ENCODE measurements at places on chromosomes 4 and X.

GRCh38 chrX:68703846-68704245, 56.4 kb downstream of the STARD8 start:
- no peak for DNase-seq

GRCh38 chrX:3627594-3627993, 85.9 kb downstream of the PRKX start:
- no peak for DNase-seq

- DNase-seq = no peak
Observed at GRCh38 chrX:37000140-37000539, 8.0 kb upstream of the FAM47C start.

- DNase-seq = no peak
Observed at GRCh38 chr4:106864231-106864630, 171.9 kb downstream of the DKK2 start.

GRCh38 chrX:19840899-19841648, 46.3 kb downstream of the SH3KBP1 start:
- DNase-seq = no peak

DNA sequence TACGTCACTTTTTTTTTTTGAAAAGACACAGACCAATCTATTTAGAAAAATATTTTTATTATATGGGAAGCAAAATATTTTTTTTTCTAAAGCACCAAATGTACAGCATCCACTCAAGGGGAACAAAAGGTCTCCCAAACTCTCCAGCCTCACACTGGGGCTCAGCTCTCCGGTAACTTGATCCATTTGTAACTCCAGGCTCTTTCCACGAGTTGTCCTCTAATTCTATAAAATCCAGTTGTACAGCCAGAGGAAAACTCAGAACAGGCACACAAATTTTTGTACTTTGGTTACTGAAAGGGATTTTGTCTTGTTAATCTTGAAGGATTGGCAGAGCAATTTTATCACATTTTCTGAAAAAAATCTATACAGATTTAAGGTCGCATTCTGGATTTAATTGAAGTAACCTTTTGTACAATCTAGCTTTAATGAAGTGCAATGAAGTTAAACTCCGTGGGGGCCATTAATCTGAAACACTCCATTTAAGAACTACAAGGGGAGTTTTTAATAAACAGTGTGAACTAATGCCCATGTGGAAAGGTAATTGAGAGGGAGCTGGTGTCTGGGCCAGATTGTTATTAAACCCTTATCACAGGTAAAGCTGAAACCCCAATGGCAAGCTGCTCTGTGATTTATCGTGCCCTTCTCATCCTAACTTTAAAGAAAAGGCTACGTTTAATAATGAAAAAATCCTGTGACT, 161.2 kb upstream of the FRG1 start:
- DNase-seq = no peak

GRCh38 chr4:113450295-113451080, 311.1 kb downstream of the CAMK2D start:
- DNase-seq = no peak

DNA sequence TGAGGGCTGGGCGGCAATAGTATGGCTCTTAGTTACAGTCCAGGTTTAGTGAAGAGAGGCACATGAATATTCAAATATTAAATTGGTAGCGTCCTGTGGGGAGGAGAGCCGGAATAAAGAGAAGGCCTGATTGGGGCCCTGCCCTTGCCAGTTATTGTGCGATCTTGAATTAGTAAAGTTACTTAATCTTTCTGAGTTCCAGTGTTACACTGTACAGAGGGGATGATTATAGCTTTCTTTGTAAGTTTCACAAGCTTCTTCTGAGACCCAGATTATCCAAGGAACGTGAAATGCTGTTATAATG, 1.2 kb downstream of the METAP1 start:
- DNase-seq = peak; percentile 8

DNA sequence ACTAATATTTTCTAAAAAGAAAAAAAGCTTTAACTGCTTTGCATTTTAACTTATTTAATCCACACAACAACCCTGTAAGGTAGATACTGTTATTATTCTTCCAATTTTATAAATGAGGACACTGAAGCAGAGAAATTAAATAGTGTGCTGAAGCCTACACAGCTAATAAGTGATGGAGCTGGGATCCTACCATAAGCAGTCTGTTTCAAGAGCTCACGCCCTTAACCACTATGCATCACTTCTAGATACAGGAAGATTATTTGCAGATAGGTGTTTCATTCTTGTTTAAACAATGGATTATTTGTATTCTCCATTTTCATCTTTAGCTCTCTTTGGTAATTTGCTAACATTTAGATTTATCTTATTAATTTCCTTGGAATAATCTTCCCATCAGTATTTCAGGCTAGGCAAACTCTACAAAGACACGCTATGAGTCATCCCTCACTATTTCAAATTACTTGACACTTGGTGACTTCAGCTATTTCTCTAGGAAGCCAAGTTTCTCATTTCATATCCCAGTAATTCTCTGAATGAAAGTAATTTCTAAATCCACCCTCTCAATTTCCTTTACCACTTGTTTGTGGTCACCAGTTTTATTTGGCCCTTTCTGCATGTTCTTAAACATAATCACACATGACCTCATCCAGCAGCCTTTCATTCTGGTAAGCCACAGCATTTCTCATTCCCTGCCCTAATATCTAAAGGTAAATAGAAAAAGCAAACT, 67.3 kb downstream of the ASB9 start:
- DNase-seq = no peak

GRCh38 chrX:32195611-32196010, 1015.7 kb downstream of the DMD start:
- DNase-seq = no peak

DNA sequence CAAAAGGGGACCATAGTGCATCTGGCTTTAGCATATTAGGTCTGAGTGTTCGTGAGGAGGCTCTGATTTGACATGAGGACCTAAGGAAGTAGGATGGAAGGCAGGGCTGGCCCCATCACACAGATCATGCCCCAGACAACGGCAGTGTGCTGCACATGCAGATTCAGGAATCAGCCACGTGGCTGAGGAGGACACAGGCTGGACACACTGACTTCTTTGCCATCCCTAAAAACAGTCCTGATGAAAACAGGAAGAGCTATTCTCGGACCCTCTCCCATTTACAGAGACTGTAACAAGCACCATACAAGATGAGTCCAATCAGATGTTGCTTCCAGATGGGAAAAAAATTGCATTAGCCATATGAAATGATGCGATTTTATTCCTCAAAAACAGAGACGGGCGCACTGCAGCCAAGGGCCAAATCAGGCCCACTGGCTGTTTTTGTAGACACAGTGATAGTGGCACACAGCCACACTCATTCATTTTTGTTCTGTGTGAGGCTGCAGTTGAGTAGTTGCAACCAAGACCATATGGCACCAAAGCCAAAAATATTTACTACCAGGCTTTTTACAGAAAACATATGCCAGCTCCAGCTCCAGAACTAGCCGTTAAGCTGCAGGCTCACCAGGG, 41.0 kb downstream of the ACSL1 start:
- DNase-seq = no peak

GRCh38 chrX:103629318-103630170, 769 bp downstream of the TCEAL1 start:
- peak; percentile 11 for DNase-seq

DNA sequence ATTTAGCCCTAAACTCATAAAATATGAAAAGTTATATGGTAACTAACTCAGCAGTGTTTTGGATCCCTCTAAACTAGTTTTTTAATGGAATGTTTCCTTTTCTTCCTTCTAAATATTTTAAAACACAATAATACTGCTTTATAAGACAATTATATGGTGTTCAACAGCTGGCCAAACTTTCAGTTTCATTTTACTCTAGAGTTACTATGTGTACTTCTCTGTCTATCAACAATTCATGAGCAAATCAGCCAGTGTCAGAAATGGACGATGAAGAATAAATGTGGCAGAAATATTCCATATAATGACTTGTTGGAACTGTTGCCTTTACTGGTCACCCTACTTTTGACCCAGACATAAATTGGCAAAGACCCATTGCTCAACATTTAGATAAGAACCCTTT, 64.8 kb upstream of the CXXC4 start:
- no peak for DNase-seq

DNA sequence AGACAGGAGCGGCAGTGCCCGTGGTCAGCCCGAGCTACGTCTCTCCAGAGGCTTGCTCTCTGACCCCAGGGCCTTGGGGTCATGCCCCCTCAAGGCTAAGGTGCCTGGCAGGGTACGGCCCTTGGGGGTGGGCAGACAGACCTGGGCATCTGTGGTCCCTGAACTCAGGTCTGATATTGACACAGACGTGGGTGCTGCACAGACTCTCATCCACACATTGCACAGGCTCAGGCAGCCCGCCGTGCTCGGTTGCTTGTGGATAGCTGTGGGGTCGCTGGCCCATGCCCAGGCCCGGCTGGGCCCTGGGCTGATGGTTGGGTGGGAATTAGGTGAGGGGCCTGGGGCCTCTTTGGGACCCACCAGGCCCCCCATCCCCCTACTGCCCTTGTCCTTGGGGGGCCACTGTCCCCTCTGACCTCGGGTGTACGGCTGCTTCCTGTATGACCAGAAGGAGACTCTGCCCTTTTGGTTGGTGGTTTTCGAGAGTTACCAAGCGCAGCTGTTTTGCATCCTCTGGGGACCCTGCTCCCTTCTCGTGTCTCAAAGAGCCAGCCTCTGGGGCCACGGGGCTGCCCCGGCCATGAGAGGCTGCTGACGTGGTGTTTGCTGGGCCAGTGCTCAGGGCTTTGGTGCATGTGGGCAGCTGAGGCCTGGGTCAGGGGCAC, 10.1 kb downstream of the FGFRL1 start:
- no peak for DNase-seq

GRCh38 chr4:63105839-63106238, 1303.4 kb downstream of the TECRL start:
- DNase-seq = no peak

- DNase-seq = no peak
Observed at GRCh38 chrX:30580641-30581040, 3.1 kb upstream of the TASL start.

- no peak for DNase-seq
Observed at GRCh38 chr4:73718375-73719373, 21.7 kb upstream of the CXCL8 start.

DNA sequence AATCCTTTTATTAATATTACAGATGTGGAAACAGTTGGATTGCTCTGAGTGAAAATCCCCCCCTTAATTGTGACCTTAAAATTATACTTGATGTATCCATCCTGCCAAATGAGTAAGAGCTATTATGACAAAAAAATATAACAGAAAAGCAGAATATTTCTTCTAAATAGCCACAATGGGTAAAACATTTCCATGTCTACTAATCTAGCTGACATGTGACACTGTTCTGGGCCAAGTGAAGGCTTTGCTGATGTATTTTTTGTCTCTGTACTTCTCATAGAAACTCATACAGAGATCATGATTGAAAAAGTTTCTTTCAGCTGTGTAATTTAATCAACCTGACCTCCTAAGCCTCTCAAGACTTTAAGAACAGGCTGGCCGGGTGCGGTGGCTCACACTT, 569.1 kb upstream of the ZFP42 start:
- no peak for DNase-seq

- no peak for DNase-seq
Observed at GRCh38 chr4:135966936-135967335, 1565.4 kb downstream of the PCDH18 start.

DNA sequence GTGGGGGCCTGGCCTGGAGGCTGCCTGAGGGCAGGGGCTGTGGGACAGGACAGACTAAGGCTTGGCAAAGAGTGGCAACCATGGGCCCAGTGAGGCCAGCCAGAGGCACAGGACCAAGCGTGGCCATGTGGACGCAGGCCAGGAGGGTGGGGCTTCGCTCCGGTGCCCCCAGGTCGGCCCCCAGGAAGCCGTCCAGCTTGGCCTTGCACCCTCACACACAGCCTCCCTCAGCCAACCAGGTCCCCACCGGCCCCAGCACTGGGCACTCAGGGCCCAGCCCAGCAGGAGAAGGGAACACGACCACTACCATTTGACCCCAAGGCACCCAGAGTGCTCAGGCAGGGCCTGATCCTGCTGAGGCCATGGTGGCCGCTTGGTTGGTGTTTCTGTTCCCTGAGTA, 57.2 kb downstream of the FAM53A start:
- no peak for DNase-seq

DNA sequence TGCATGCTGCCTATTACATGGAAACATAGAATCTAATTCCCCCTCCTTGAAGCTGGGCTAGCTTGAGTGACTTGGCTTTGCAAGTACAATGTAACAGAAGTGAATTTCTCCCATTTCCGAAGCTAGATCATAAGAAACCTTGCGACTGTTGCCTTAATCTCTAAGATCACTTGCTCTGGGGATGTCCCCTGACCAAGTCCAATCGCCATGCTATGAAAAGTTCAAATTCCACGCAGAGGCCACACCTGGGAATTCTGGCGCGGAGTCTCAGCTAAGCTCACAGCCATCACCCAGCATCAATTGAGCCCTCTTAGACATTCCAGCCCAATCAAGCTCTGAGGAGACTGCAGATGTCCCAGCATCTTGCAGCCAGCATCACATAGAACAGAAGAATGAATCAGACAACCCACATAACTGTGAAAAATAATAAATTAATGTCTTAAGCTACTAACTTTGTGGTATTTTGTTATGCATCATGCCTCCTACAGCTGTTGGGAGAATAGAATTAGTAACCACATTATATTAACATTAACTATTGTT, 27.0 kb downstream of the GPM6A start:
- DNase-seq = no peak

DNA sequence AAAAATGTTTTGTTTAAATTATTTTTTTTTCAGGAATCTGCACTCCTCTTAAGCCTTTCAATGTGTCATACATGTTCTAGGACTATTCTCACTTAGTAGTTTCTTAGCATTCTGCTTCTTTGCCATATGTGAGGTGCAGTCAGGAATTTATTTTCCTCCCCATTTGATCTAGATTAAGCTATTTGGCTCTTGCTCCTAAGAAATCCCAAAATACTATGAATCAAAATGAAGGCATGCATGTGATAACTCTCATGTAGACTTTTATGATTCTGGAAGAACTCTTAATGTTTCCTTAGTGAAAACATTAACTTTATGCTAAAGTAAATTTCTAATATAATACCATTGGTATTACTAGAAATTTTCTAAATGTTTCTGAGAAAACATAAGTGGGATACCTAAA, 664.5 kb downstream of the RAPGEF2 start:
- DNase-seq = no peak

DNA sequence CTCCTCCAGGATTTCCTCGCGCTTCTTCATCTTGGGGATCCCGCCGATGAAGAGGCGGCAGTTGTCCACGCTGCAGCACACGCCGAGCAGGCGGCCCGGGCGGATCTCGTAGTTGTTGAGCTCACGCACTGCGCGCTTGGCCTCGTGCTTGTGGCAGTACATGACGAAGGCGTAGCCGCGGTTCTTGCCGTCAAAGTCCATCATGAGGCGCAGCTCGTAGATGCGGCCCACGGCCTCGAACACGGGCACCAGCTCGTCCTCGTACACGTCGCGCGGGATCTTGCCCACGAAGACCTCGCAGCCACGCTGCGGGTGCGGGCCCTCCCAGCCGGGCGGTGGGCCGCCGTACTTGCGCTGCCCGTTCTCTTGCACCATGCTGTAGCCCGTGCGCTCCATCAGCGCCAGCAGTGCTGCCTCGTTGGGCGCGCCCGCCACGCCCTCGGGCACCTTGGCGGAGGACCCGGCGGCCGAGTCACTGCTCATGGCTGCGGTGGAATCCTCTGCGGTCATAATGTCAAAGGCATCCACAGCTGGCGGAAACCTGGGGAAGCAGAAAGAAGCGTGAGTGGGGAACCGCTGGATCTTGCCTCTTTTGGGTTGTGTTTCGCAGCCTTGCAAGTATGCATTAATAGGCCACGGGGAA, 103.4 kb downstream of the CHRNA9 start:
- DNase-seq = no peak

- DNase-seq = no peak
Observed at GRCh38 chr4:22202246-22202974, 253.8 kb upstream of the KCNIP4 start.
